Left lung (tissue), 14 donors: ENCODE measurements at places on chromosomes 5 and 9. TPM values are rescaled to one million over a fixed set of nuclear protein-coding genes. Genes with fewer than 3 reads are reported as not detected.

Gene MIGA2
- polyA plus RNA-seq, result 20.9 TPM

Gene ANKRD33B
- 0.79 TPM for polyA plus RNA-seq

Gene FGF1
- 1.9 TPM for polyA plus RNA-seq

Gene PCDHB16
- 6.8 TPM for polyA plus RNA-seq

Gene PCDHA6
- polyA plus RNA-seq, result 0.34 TPM

Gene ACER2
- 2.9 TPM for polyA plus RNA-seq

Gene HMCN2
- polyA plus RNA-seq, result 0.31 TPM

Gene PANK3
- polyA plus RNA-seq, result 53.7 TPM

Gene C5
- 81.7 TPM for polyA plus RNA-seq

Gene SPZ1
- polyA plus RNA-seq, result not detected

Gene CCL28
- 1.0 TPM for polyA plus RNA-seq

Gene C6
- polyA plus RNA-seq, result 3.2 TPM

DNA sequence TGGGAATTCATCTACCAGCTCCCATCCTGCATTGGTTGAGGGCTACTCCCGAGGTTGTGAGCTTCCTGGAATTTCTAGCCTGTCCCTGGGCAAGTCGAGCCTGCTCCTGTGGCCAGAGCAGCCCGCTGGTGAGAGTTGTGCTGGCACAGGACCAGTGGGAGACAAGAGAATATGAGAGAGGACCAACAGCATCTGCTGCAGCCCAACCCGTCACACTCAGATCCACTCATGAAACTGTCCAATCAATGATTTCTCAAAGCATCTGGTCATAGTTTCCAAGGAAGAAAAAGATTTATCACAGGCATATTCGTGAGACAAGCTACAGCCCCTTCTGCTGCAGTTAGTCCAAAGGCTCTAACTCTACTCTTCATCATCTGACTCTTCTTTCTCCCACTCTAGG is 64.4 kb upstream of the RAI14 start:
- no peak for DNase-seq

DNA sequence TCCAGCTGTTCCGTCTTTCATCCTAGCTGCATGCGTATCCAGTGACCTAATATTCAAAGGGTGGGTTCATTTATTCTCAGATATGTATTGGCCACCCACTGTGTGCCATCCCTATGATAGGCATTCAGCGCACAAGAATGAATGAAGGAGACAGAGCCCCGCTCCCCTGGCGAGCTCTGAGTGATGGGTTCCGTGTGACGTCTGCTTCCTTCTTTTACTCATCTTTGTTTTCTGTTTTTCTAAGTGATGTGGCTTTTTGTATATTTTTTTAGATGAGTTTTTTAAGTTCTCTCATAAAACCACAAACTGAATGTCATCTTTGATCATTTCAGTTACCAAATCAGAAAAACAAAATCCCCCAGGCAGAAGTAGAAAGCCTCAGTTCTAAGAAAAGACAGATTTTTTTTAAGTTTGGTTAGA is 168.3 kb upstream of the OTULINL start:
- no peak for DNase-seq

- no peak for DNase-seq
These were observed 566.8 kb upstream of the DMAC1 start for GRCh38 chr9:8366161-8366926.

DNA sequence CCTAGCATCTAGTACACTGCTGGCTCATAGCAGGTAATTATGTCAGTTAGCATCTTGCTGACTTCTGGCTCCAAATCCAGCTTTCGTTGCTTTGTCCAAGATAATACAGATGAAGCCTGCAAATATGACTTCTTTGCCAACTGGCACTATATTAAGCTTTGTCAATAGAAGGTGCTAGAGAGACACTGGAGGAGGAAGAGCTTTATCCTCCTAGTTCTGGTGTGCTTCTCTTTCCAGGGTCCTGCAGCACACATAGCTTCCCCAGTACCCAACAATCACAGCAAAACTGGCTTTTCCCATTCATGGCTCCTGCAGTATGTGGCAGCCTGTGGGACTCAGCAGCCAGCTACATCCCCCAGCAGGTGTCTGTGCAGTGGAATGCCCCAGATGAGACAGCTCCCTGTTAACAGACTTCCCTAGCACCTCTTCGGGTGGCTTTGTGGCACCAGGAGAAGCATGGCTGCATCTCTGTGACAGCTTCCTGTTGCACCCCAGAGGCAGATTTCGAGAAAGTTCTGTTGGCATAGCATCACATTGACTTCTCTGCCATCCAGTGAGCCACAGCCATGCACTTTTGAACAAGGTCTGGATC is 147.8 kb downstream of the OXCT1 start:
- no peak for DNase-seq

GRCh38 chr5:32836176-32836575 is 125.1 kb downstream of the NPR3 start:
- DNase-seq, result no peak

DNA sequence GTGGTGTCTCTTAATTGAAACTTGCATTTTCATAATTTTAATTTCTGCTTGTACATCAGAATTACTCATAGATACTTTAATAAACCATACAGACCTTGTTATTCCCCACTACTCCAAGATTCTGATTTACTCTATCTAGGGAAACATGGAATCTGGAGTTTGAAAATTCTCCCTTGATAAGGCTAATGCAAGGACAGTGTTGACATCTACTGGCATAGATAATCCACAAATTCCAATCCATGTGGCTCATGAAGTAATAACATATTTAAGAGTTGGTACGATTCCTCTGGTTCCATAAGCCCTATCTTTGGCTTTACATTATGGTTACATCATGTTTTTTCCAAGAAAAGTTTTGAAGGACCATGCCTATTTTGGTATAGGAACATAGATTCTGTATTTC is 759.2 kb downstream of the TLR4 start:
- DNase-seq, result no peak

DNA sequence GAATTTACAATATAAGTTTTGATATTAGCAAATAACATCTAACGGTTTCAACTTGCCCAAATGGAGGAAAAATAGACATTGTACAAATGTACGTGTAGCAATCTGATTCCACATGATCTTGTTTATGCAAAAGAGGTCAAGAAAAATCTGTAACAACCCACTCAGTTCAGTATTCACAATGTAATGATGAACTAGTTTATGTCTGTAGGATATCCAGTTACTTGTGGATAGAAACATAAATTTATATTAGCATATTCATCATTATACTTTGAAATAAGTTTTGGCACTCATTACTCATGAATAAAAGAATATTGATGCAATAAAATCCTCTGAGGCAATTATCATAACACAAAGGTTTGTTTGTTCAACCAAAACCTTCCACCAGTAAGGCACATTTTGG is 28.1 kb downstream of the PLK2 start:
- no peak for DNase-seq

GRCh38 chr5:143892908-143893307 is 80.9 kb downstream of the HMHB1 start:
- DNase-seq, result no peak

DNA sequence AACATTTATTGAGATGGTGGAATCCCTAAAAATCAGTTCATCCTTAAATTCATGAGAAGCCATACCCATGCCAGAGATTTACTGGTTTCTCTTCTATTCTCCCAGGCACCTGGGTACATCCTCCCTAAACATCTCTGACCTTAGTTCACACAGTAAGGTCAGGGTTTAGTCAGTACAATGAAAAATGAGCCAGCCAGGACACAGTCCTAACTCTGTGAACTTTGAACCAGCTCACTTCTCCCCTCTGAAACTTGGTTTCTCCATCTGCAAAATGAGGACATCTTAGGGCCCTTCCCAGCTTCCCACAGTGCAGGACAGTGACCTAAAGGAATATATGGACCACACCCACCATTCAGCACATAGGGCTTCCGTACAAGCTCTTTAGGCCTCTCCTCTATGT is 1.9 kb downstream of the NOP16 start:
- no peak for DNase-seq

GRCh38 chr5:32182463-32183063 is 8.4 kb upstream of the GOLPH3 start:
- no peak for DNase-seq

DNA sequence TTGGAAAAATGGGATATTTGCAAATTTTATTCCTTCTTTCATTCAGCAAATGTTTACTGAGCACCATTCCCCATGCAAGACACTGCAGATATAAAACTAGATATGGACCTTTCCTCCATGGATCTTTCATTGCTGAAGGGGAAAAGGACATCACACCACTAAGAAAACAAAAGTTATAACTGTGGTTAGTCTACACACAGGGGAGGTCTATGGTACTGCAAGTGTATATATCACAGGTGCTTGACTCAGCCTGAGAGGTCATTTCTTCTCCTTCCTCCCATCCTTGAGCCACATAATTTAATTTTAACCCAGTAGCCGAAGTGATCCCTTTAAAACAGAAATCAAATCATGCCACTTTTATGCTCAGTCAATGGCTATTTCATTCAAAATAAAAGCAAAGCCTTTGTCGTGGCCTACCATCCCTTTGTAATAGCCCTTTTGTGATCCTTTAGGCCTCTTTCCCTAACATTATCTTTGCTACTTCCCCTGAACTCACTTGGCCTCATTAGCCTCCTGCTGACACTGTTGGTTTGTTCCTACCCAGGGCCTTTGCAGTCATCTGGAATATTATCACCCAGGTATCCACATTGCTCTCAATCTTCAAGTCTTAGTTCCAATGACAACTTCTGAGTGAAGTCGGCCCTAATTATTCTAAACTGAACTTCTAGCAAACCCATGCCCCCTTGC is 213.2 kb downstream of the GABRB2 start:
- no peak for DNase-seq

GRCh38 chr5:44997506-44997905 is 188.8 kb downstream of the MRPS30 start:
- no peak for DNase-seq

- no peak for DNase-seq
These were observed 5.9 kb downstream of the MED10 start for GRCh38 chr5:6372251-6373080.

DNA sequence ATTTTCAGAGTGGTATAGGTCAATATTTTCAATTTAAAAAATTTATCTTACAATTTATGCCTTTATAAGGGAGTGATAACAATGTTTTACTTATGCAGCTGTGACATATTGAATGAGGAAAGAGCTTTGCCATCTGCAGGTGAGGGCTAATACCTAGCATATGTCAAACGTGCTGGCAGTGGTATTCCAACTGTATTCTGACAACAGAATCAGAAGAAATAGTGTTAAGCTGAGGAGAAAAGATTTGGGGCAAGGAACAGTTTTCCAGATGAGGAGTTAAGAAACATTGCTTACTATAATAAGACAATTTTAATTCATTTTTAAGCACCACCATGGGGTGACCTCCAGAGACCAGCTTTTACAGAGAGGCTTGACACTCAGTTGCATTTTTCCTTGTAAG is 267.8 kb upstream of the ZNF608 start:
- DNase-seq, result no peak

DNA sequence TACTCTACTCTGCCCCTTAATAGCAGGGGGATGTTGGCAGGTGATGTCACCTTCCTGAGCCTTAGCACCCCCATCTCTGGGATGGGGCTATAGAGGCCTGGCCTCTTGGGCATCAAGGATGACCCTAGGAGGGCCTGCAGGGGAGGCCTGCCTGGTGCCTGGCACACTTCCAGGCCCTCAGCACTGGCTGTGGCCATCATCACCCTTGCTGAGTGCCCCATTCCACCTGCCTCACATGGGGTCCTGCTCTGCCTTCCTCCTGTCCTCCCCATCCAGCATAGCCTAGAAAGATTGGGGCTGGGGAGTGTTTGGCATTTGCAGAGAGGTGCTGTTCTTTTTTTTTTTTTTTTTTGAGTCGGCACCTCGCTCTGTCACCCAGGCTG is 17.7 kb upstream of the PHYHD1 start:
- no peak for DNase-seq

DNA sequence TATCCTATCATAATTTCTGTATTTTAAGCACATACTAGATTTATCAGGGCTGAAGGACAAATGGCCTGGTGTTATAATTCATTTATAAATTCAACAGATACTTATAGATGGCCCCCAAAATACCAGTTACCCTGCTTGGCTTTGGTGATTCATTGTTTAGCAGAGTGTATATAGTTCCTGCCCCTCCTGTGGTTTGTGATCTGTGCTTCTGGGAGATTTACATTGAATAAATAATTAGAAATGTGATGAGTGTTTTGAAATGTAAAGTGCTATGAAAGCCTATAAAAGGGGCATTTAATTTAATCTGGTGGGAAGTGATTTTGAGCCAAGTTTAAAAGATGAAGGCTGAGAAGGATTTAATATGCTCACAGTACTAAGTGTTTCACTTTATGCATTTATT is 36.7 kb upstream of the ZCCHC7 start:
- no peak for DNase-seq

GRCh38 chr9:37919956-37920335 is 16.0 kb upstream of the SLC25A51 start:
- no peak for DNase-seq

GRCh38 chr5:159781626-159782157 is 134.6 kb upstream of the ADRA1B start:
- no peak for DNase-seq

DNA sequence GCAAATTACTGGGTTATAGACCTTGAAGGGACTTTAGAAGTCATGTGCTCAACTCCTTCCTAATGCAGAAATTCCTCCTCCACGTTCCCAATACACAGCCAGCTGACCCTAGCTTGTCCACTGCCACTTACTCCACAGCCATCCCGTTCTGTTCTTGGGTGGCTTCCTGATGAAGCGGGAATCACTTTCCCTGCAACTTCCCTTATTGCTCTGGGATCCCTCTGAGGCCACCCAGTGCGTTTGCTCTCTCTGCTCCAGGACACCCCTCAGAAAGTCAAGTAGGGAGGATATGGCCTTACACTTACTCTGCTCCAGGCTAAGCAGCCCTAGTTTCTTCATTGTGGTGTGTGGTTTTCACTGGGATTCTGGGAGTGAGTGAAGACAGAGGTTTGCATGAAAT is 55.5 kb downstream of the GALNT12 start:
- no peak for DNase-seq

GRCh38 chr9:84138541-84138940 is 157.9 kb downstream of the RMI1 start:
- no peak for DNase-seq

DNA sequence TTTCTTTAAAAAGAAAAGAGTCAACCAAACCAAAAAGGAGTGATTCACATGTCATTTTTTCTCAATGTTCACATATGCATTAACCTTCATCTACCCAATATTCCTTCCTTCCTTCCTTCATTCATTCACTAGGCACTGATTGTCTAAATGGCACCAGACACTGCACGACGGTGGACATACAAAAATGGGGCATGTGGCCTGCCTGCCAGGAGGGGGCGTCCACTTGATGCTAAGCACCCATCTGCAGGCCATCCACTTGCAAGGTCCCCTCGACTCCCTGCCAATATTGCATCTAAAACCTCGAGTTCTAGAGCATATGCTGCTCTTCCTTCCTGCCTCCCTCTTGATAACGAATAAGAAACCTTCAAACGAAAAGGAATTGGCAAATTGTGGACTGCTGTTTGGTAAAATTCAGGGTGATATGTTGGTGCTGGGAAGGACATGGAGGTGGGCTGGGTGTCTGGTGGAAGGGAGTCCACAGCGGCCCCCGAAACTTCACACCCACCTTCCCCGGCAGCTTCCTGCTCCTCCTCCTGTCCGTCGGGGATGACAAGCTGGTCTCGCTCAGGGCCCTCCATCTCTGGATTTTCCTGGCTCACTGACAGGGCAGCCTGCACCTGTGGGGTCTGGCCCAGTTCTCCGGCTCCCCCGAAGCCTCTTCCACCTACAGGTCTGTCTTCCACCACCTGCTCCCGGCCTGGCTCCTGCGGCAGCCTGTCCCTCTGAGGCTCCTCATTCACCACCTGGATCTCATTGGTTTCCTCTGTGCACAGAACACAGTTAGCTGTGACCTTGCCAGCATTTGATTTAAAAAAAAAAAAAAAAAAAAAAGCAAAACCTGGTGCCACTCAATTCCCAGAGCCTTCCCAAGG is 64.3 kb downstream of the GOLM1 start:
- no peak for DNase-seq
